ENCODE measurements at places on chromosomes 1 and 21. TPM values are rescaled to one million over a fixed set of nuclear protein-coding genes. Genes with fewer than 3 reads are reported as not detected.

GRCh38 chr1:201495551-201496295, 11.2 kb downstream of the CSRP1 start:
- H3K4me1 ChIP-seq, result peaks cover 4% of the 10 kb centered on the region
- H3K27me3 ChIP-seq, result no peaks in the 10 kb centered on the region
- no peak overlapping the region for H3K4me3 ChIP-seq
- no peak for DNase-seq
- H3K27ac ChIP-seq, result no peak overlapping the region
- peaks cover 33% of the 10 kb centered on the region for H3K36me3 ChIP-seq

DNA sequence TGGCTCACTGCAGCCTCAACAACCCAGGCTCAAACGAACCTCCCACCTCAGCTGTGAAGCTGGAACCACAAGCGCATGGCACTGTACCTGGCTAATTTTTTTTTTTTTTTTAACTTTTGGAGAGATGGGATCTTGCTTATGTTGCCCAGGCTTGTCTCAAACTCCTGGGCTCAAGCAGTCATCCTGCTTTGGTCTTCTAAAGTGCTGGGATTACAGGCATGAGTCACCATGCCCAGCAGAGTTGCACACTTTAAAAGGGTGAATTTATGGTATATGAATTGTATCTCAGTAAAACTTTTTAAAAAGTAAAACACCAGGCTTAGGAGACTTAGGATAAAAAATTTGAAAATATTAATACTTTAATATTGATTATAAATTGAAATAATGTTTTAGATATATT, 99.1 kb downstream of the CLEC20A start:
- no peak overlapping the region for H3K4me3 ChIP-seq
- no peaks in the 10 kb centered on the region for H3K36me3 ChIP-seq
- H3K27ac ChIP-seq, result no peak overlapping the region
- no peaks in the 10 kb centered on the region for H3K4me1 ChIP-seq
- H3K27me3 ChIP-seq, result no peaks in the 10 kb centered on the region
- DNase-seq, result no peak

DNA sequence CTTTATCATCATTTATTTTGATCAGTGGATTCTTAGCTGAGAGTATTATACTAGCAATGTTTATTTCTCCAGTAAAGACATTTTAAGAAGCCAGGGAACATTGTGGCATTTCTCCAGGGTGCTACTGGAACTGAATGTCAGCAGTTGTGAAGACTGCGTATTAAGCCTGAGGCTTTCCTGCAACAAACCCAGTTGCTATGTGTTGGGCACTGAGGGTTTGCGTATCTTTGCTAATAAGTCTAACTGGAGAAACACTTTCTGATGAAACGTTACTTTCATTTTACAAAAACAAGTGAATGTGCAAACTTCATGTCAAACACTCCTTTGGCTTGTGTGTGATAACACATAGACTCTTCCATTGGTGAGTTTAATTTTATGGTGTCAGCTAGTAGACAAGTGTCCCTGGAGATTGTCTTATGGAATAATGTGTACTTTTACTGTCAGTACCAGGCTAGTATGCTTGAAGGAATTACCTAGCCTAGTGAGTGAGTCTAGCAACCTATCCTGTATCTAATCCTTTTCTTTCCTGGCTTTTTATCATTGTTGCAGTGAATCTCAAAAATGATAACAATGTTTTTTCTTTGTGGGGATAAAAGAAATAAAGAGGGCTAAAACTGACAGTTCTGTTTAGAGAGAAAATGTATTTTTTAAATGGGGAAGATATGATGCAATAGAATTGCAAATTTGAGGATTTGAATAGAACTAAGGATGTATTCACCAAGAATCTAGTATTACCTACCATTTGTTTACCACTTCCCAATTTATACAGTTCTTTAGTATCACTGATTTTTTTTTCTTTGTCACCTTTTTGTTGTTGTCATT, 70.1 kb downstream of the MTR start:
- peaks cover 33% of the 10 kb centered on the region for H3K36me3 ChIP-seq
- peaks cover 25% of the 10 kb centered on the region for H3K4me1 ChIP-seq
- no peaks in the 10 kb centered on the region for H3K27me3 ChIP-seq
- no peak for DNase-seq
- H3K4me3 ChIP-seq, result no peak overlapping the region
- H3K27ac ChIP-seq, result no peak overlapping the region

DNA sequence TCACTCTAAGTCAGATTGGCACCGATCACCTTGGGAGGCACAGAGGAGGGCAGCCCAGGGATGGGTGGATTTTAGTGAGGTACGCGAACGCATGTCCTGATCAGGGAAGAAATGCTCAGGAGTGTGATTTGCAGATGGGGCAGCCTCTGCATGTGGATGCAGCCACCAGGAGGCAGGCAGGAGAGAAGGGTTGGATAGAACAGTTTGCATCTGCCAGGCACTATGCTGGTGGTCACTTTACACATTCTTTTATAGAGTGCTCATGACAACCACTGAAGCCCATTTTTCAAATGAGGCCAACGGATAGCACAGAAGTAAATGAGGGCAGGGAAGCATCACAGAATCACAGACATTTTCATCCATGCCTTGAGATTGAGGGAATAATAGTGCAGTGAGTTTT, 5.7 kb downstream of the LAMB3 start:
- H3K27me3 ChIP-seq, result no peaks in the 10 kb centered on the region
- no peak for DNase-seq
- peaks cover 25% of the 10 kb centered on the region for H3K4me1 ChIP-seq
- no peak overlapping the region for H3K27ac ChIP-seq

The EFCAB14 gene
- total RNA-seq, result 88.1 TPM

GRCh38 chr1:241551759-241552638, 19.8 kb downstream of the KMO start:
- H3K27me3 ChIP-seq, result peaks cover 3% of the 10 kb centered on the region
- peaks cover 4% of the 10 kb centered on the region for H3K36me3 ChIP-seq
- H3K27ac ChIP-seq, result peak overlapping the region; percentile 93
- peaks cover 21% of the 10 kb centered on the region for H3K4me1 ChIP-seq
- peak overlapping the region; percentile 64 for H3K4me3 ChIP-seq

GRCh38 chr21:44290327-44291077, 4.8 kb downstream of the AIRE start:
- no peak overlapping the region for H3K4me3 ChIP-seq
- no peak for DNase-seq
- H3K4me1 ChIP-seq, result peaks cover 21% of the 10 kb centered on the region

GRCh38 chr1:220817907-220818306, 31.2 kb downstream of the MTARC1 start:
- no peaks in the 10 kb centered on the region for H3K36me3 ChIP-seq
- H3K4me3 ChIP-seq, result no peak overlapping the region
- no peaks in the 10 kb centered on the region for H3K4me1 ChIP-seq
- DNase-seq, result no peak

GRCh38 chr1:118982266-118982665, 5.9 kb downstream of the TBX15 start:
- DNase-seq, result no peak
- H3K27me3 ChIP-seq, result peaks cover 86% of the 10 kb centered on the region
- peaks cover 15% of the 10 kb centered on the region for H3K4me1 ChIP-seq
- peaks cover 8% of the 10 kb centered on the region for H3K36me3 ChIP-seq
- no peak overlapping the region for H3K4me3 ChIP-seq

GRCh38 chr1:25072461-25072860, 142.4 kb upstream of the RUNX3 start:
- peaks cover 9% of the 10 kb centered on the region for H3K27me3 ChIP-seq
- no peaks in the 10 kb centered on the region for H3K36me3 ChIP-seq
- no peak overlapping the region for H3K27ac ChIP-seq
- DNase-seq, result no peak

- peaks cover 40% of the 10 kb centered on the region for H3K4me1 ChIP-seq
- H3K4me3 ChIP-seq, result no peak overlapping the region
- no peak overlapping the region for H3K27ac ChIP-seq
These were observed 101.9 kb downstream of the ZNF644 start for GRCh38 chr1:90919900-90920299.

The SLAMF1 gene
- total RNA-seq, result 70.6 TPM

GRCh38 chr1:114323959-114324661, 170.4 kb upstream of the SYT6 start:
- DNase-seq, result no peak
- H3K36me3 ChIP-seq, result no peaks in the 10 kb centered on the region
- peaks cover 10% of the 10 kb centered on the region for H3K27me3 ChIP-seq
- peaks cover 10% of the 10 kb centered on the region for H3K4me1 ChIP-seq
- no peak overlapping the region for H3K27ac ChIP-seq

GRCh38 chr1:206532368-206532767, 25.0 kb downstream of the RASSF5 start:
- H3K36me3 ChIP-seq, result no peaks in the 10 kb centered on the region
- no peak overlapping the region for H3K27ac ChIP-seq
- no peaks in the 10 kb centered on the region for H3K4me1 ChIP-seq
- DNase-seq, result no peak

DNA sequence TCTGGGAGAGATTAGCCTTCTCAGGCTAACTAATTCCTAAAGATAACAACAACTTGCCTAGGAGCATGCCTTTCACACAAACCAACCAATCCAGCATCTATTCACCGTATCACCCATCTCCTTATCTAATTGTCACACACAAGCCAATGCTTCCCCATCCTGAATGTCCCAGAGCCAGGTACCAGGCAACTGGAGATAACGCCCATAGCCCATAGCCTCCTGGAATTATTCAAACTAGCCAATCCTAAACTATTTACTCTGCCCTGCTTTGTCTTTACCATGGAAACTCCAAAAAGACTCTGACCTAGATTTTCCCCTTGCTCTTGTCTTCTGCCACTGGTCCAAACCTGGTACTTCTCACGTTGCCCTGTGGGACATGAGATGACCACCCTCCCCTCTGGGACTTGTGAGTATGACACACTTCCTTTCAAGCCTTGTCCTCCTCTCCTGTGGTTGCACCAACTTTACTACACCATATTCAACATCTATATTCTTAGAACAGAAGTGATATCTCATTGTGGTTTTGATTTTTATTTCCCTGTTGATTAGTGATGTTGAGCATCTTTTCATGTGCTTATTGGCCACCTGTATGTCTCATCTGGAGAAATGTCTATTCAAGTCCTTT, 8.8 kb upstream of the ATG4C start:
- H3K27me3 ChIP-seq, result peaks cover 17% of the 10 kb centered on the region
- DNase-seq, result no peak
- H3K4me3 ChIP-seq, result no peak overlapping the region
- H3K4me1 ChIP-seq, result no peaks in the 10 kb centered on the region
- H3K36me3 ChIP-seq, result no peaks in the 10 kb centered on the region

DNA sequence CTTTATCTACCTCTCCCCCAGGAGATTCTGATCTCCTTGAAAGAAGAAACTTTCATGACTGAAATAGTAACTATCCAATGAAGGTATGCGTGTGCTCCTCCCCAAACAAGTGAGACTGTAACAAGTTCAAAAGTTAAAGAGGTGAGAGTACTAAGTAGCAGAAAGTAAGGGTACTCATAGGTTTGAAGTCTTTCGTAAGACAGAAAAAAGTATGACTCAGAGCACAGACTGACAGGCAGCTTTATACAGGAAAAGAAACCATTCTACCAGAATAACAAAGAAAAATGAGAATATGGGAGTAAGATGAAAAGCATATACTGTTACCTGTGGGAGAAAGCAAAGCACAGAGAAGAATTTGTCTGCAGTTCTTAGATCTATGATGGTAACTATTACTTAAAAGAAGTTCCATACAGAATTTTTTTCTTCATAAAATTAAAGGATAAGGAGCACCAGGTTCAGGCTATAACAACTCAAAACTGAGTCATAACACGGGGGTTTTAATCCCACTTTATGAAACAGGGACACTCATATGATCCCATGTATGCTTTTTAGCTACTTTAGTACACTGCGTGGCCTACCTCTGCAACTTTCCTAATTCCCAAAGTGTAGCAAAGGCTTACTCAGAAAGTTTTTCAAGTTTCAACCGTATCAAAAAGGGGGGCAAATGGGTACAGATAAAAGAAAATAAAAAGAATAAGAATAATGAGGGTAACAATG, 52.0 kb downstream of the FOXJ3 start:
- H3K4me1 ChIP-seq, result peaks cover 29% of the 10 kb centered on the region
- H3K36me3 ChIP-seq, result peaks cover 6% of the 10 kb centered on the region
- no peak for DNase-seq
- no peak overlapping the region for H3K4me3 ChIP-seq
- no peaks in the 10 kb centered on the region for H3K27me3 ChIP-seq

GRCh38 chr1:148354913-148355308, 128.2 kb downstream of the PPIAL4G start:
- peaks cover 51% of the 10 kb centered on the region for H3K27me3 ChIP-seq
- H3K27ac ChIP-seq, result no peak overlapping the region
- no peak for DNase-seq
- H3K4me1 ChIP-seq, result peaks cover 6% of the 10 kb centered on the region

The TNFRSF4 gene
- 52.8 TPM for total RNA-seq

- no peak overlapping the region for H3K27ac ChIP-seq
- no peak overlapping the region for H3K4me3 ChIP-seq
- no peak for DNase-seq
- no peaks in the 10 kb centered on the region for H3K36me3 ChIP-seq
These were observed 62.7 kb downstream of the CASZ1 start for GRCh38 chr1:10733474-10734366.

DNA sequence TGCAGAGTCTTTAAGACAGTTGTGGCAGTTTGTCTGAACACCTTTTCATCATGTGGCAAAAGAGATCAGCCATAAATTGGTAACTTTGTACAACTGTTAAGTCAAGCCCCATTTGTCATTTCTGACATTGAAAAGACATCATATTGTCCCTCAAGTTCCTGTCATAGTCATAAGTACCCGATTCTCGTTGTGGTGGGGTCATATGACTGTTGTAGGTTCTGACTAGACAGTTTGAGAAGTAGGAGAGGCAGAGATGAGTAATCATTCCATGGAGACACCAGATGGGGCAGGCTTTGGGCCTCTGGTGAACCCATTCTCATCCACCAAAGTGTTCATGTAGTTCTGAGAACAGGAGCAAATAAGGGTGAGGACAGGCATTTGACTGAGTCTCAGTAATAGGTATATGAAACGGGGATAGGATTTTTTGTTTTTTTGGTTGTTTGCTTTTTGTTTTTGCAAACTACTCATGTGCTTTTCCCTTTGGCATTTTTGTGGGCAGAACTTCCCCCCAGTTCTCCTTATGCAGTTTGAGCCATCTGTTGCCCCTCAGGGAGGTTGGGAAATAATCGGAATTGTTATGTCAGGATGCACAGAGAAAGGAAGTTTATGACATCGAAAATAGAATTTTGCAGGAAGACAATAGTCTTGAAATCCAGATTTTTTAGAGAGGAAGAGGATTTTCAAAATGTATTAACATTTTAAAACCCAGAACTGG, 86.9 kb upstream of the KCNE2 start:
- peaks cover 2% of the 10 kb centered on the region for H3K27me3 ChIP-seq
- no peaks in the 10 kb centered on the region for H3K36me3 ChIP-seq
